Inflammatory macrophage (primary cell): ENCODE measurements at places on chromosomes 7 and 10.

DNA sequence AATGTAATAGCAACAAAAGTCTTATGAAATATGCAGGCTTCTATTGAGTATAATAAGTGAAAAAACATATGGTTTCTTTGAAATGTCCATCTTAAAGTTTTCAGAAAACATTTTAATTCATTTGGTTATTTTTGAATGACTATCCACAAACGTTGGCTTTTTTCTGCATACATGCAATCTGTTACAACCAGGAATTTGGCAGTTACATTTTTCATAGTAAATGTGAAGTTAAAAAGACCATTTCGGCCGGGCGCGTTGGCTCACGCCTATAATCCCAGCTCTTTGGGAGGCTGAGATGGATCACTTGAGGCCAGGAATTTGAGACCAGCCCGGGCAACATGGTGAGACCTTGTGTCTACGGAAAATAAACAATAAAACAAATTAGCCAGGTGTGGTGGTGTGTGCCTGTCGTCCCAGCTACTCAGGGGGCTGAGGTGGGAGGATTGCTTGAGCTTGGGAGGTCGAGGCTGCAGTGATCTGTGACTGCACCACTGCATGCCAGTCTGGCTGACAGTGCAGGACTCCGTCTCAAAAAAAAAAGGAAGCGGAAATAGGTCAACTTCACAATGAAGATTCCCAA is 73.9 kb upstream of the NMT2 start:
- no peak for DNase-seq

GRCh38 chr10:117781216-117781831 is 238.8 kb downstream of the EMX2 start:
- DNase-seq, result no peak

- DNase-seq, result peak; percentile 48
Observed at GRCh38 chr7:88357781-88358525, 51.3 kb upstream of the STEAP4 start.

GRCh38 chr10:71391701-71392100 is 5.0 kb upstream of the CDH23 start:
- no peak for DNase-seq

GRCh38 chr7:73387221-73387828 is 46.3 kb upstream of the FZD9 start:
- no peak for DNase-seq

- peak; percentile 97 for DNase-seq
Observed at GRCh38 chr10:68988530-68989316, at the start of gene KIFBP. KIFBP (plus strand) TSS chr10:68988803; CDS start chr10:68988833, 30 bp downstream.

DNA sequence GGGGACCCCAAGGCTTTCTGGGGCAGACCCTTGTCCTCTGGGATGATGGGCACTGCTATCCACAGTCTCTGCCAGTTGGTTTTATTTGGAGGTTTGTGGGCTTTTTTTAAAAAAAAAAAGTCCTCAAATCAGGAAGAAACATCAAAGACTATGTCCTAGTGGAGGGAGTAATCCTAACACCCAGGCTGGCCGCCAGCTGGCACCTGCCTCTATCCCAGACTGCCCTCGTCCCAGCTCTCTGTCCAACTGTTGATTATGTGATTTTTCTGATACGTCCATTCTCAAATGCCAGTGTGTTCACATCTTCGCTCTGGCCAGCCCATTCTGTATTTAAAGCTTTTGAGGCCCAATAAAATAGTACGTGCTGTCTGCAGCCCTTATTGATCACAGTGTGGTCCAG is 61.0 kb upstream of the LRRC4 start:
- DNase-seq, result no peak

GRCh38 chr10:2351566-2351965 is 614.2 kb upstream of the ADARB2 start:
- DNase-seq, result no peak

DNA sequence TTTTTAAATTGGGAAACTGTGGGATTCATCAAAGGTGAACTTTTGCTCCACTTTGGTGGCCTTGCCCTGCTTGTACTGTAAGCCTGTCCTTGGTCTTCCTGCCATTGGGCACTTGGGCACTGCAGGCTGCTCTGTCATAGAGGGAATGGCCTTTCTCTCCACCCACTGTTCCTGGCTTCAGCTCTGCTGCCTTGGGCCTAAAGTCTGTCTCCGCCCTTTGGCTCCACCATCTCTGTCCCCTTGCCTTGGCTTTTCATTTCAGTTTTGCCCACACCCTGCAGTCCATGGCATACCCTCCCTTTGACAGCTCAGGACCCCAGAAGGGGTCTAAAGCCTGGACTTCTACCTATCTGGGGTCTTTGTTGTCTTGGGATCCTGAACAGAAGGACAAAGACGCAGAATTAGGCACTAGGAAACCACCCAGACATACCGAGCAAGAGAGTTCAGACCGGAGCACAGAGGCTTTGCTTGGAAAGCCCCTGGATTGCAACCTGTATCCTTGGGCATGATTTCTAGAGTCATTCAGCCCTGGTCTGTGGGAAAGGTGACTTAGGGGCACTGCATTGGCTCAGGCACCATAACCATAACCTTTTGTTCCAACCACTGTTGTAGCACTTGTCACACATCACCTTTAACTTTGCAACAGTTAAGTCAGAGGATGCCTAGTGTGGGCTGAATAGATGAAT is 5.2 kb upstream of the ARHGAP22 start:
- no peak for DNase-seq

DNA sequence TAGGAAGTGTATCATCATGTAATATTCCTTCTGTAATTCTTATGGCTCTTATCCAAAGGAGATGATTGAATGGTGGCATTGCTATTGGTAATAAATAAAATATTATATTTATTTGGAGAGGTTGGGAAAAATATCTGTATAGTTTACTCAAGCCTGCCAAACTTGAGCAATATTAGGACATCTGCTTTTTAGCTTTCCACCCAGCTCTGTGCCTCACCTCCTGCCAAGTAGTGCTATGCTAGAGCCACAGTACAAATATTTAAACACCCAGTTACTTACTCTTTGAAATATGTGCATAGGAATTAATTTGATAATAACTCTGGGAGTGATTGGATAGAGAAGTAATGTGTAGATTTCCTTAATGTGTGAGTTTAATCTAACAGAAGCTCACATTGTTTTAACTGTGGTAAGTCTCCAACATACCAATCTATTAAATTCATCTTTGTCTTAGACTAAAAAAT is 129.2 kb downstream of the BBS9 start:
- no peak for DNase-seq

DNA sequence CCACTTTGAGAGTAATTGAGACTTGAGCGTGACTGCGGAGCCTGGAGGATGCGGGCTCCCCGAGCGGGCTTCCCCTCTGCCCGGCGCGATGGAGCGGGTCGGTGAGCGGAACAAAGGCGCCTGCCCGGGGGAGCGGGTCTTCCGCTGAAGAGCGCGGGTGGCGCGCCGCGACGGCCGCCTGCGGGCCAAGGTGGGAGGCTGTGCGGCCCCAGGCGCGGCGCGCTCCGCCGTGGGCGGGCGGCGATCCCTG is at the start of gene GALNT17:
Gene GALNT17 (plus strand): TSS at position 18 of the 250 bp plus-strand sequence.
- DNase-seq, result no peak

DNA sequence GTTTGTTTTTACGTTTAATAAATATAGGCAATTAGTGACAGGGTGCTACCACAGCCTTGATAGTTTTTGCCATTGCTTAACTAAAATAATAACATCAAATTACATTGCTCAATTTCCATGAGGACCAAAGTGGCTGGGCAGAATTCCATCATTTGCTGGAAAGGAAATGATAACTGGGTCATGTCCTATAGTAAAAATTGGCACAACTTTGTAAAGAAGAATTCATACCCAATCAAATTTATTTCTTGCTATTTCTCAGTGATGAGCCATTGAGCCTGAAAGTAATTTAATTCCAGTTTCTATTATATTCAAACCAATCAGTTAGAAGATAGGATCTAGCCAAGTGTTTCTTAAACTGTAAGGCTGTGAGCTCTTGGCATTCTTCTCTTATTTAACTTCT is 102.2 kb upstream of the CTTNBP2 start:
- DNase-seq, result no peak

GRCh38 chr7:149720372-149721083 is 52.9 kb downstream of the ZNF467 start:
- no peak for DNase-seq

- peak; percentile 74 for DNase-seq
Observed at GRCh38 chr7:99120501-99120900, 23.4 kb downstream of the SMURF1 start.

DNA sequence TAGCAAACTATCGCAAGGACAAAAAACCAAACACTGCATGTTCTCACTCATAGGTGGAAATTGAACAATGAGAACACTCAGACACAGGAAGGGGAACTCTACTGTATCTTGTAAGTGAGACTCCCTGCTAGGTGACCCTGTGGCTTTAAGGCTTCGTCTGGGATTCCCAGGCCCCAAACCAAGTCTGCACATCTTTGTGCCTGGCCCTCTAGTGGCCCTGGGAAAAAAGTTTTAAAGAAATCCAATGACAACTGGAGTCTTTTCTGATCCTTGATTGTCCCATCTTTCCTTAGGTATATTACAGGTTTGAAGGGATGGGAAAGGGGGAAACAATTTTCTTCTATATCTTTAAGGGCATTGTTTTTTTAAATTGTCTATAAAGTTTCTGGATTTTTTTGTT is 10.6 kb upstream of the LIPM start:
- DNase-seq, result peak; percentile 18

DNA sequence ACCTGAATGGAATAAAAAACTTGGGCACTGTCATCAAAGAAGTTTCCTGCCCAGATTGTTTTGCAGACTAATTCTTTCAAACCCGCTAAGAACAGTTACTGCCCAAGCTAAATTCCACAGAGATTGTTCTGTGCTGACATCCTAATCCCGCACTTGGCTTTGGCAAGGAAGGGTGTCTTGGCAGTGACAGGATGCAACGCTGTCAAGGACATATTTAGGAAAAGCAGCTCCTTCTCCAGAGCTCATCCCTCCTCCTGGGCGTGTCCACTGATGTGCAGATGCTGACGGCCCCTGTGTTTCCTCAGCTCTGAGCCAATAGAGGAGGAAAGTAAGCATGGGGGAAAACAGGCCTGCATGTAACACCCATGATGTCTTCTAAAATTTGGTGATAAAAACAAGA is 74.2 kb downstream of the EEPD1 start:
- DNase-seq, result no peak

DNA sequence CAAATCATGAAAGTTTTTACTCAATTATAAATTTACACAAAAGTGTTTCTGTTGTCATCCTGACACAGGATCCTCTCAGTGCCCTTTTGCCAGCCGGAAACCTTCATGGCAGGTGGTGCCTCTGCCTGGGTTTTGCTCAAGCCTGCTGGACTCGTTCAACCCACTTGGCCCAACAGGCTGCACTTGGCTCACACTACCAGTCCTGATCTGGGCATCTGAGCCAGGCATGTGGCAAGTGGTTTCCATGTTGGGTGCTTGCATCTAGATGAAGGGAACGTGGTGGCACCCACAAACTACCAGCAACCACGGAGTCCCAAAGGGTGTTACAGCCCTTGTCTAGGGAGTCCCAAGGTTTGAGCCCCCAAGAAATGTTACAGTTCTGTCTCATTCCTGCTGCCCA is 162.3 kb upstream of the CSTF2T start:
- DNase-seq, result no peak

DNA sequence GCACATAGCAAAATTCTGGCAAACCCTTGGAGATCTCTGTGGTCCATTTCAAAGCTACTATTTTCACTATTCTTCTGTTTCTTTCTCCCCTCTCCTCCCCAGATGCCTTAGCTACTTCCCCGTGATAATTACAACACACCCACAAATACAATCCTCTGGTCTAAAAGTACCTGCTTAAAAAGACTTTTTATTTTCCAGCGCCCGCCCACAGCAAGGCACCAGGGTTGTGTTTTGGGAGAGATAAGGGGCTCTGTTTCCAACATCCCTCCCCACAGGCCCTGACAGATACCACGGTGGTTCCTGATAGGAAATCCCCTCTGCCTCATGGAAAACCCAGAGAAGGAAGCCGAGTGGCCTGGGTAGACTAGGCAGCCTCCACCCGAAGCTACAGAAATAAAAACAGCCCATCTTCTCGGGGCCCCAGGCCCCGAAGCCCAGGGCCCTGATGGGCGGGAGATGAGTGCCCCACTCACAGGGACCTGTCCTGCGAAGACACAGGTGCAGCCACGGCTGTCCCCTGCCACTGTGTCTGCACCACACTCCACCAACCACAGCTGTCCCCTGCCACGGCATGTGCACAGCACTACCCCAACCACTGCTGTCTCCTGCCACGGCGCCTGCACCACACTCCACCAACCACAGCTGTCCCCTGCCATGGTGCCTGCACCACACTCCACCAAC is 19.7 kb downstream of the CALML5 start:
- no peak for DNase-seq

DNA sequence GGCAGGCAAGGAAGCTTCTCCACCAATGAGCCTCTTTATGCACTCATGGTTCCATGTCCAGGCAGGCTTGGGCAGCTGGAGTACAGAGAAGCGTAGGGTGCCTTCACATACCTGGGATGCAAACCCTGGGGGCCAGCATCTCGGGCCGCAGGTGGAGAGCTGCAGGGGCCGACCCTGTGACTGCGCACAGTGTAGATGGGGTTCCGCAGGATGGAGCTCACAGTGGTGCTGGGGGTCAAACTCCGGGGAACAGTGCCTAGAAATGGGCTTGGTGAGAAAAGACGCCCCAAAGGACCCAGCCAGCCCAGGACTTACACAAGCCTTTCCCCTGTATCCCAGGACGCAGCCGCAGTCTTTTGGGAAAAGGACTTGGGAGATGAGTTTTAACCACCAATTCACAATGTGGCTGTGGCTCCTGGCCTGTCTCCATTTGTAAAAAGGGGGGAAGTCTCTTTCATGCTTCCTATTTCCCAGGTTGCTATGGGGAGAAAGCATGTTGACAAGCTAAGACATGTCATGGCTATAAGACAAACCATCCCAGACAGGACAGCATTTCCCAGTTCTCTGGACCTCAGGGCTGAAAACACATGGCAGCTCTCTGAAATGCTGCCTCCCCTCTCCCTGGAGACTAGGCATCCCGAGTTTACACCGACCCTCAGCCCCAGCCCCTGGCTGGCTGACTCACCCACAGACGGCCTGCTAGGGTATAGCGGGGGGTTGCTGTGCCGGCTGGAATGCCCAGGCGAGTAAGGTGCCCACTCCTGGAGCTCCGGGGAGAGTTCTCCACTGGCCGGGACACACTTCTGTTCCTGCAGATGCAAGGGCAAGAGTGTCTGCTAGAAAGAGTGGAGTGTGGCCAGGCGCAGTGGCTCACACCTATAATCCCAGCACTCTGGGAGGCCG is 107.1 kb downstream of the DLG5 start:
- no peak for DNase-seq

DNA sequence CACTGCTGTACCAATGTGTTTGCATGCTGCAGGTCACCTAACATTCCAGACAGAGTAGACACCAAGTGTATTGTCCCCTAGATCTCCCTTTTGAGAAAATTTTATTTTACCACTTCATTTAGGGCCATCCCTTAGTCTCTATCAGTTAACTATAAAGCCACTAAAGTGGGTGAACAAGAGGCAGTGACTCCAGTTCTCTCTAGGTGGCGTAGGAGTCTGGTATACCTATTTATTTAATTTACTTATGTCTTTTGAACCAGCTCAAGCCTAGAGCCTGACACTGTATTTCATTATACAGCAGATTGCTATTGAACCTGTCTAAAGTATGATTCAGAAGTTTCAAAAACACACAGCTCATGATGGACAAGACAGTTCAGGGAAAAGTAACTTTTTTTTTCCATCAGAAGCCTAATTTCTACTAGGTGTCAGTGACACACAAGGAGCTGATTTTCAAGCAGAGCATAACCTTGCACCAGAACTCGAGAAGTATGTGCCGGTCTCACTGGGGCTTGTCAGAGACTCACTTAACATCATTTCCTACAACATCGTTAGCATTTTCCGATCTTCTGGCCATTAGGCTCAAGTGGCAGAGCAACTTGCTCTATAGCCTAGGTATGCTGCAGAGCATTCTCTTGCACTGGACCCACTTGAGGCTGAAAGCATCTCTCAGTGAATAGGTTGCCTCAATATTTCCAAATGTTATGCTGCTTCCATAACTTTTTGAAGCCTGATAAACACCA is 175.4 kb downstream of the CDC14C start:
- DNase-seq, result no peak
